GM23248 (cell line): ENCODE measurements at places on chromosomes 7 and 10.

GRCh38 chr7:123747620-123748141 is 1.1 kb downstream of the WASL start:
- peak; percentile 73 for DNase-seq

DNA sequence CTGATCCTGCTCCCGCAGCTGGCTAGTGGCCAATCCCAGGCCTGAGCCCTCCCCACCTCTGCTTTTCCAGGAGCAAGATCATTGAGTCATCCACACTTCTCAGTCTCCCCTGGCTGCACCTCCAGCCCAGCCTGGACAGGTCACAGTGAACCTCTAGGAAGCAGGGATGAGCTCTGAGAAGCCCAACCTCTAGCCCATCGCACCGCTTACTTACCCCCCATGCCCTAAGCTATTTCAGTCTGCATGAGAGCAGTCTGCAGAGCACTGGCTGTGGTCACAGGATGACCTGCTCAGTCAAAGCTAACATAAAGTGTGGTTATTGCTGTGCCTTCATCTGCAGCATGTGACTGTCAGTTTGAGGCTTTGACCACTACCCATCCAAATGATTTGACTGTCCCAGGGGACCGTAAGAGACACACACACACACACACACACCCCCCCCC is 129.2 kb downstream of the SORBS1 start:
- DNase-seq, result no peak

GRCh38 chr7:116708861-116709260 is 36.9 kb downstream of the MET start:
- DNase-seq, result no peak

DNA sequence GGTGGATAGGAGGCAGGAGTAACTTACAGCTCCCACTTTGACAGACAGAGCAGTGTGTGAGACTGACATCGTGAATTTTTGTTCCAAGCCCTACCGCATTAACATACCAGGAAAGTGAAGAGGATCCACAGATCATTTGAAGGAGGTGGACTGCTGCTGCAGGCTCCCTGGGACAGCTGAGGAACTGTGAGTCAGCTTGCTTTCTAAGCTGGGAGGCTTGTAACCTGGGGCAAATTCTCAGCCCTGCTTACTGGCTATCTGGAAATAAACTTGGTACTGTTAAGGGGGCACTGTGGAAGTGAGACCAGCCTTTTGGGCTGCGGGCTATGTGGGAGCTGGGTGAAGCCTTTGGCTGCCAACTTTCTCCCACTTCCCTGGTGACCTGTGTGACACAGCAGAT is 1202.5 kb downstream of the DNAJB9 start:
- DNase-seq, result no peak
